ENCODE measurements at places on chromosomes 16 and 17. TPM values are rescaled to one million over a fixed set of nuclear protein-coding genes. Genes with fewer than 3 reads are reported as not detected.

GRCh38 chr17:51260237-51261023 lies at the start of gene UTP18:
Gene UTP18 (plus strand): TSS chr17:51260546. CDS start chr17:51260585, 39 bp downstream.
- DNase-seq, result peak; percentile 97
- H3K27me3 ChIP-seq, result no peaks in the 10 kb centered on the region
- peaks cover 70% of the 10 kb centered on the region for H3K4me1 ChIP-seq
- H3K27ac ChIP-seq, result peak within 1 kb of the TSS; percentile 89
- peaks cover 7% of the 10 kb centered on the region for H3K36me3 ChIP-seq

GRCh38 chr16:89785523-89786155 lies 30.8 kb downstream of the FANCA start:
- H3K36me3 ChIP-seq, result peaks cover 46% of the 10 kb centered on the region
- no peak for DNase-seq
- H3K4me1 ChIP-seq, result peaks cover 22% of the 10 kb centered on the region
- H3K4me3 ChIP-seq, result no peak overlapping the region
- no peaks in the 10 kb centered on the region for H3K27me3 ChIP-seq

The SLC38A8 gene
- total RNA-seq, result not detected

GRCh38 chr17:7955414-7956227 lies 23.6 kb downstream of the CNTROB start:
- no peak overlapping the region for H3K27ac ChIP-seq
- no peaks in the 10 kb centered on the region for H3K27me3 ChIP-seq
- H3K36me3 ChIP-seq, result no peaks in the 10 kb centered on the region
- H3K4me1 ChIP-seq, result peaks cover 30% of the 10 kb centered on the region

GRCh38 chr17:17114592-17115225 lies 72.5 kb downstream of the MPRIP start:
- no peaks in the 10 kb centered on the region for H3K36me3 ChIP-seq
- DNase-seq, result peak; percentile 21
- no peaks in the 10 kb centered on the region for H3K27me3 ChIP-seq
- H3K27ac ChIP-seq, result peak overlapping the region; percentile 88
- H3K4me3 ChIP-seq, result peak overlapping the region; percentile 56
- H3K4me1 ChIP-seq, result peaks cover 48% of the 10 kb centered on the region

DNA sequence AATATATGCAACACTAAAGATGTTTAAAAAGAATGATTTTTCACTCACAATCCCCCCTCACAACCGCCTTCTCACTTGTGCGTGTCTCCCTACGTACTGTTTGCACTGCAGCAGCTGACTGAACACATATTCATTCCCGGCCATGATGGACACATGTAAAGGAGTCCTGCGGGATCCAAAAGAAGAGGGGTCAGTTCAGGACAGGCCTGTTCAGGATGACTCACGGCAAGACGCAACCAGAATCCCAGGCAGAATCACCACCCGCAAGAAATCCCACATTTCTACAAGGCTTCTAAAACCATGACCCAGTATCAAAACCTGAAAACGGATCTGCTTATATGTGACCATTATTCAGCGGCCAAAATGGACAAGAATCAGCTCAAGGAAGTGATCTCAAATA lies 52.3 kb downstream of the CYB5D2 start:
- DNase-seq, result no peak
- peaks cover 4% of the 10 kb centered on the region for H3K36me3 ChIP-seq
- peaks cover 6% of the 10 kb centered on the region for H3K4me1 ChIP-seq
- no peaks in the 10 kb centered on the region for H3K27me3 ChIP-seq
- H3K27ac ChIP-seq, result peak overlapping the region; percentile 44

The EPX gene
- total RNA-seq, result not detected

- no peak for DNase-seq
- H3K27me3 ChIP-seq, result peaks cover 12% of the 10 kb centered on the region
- H3K36me3 ChIP-seq, result no peaks in the 10 kb centered on the region
- H3K4me1 ChIP-seq, result peaks cover 3% of the 10 kb centered on the region
Measured at GRCh38 chr16:19879241-19879792, 5.3 kb downstream of the GPRC5B start.

- peaks cover 13% of the 10 kb centered on the region for H3K27me3 ChIP-seq
- no peak overlapping the region for H3K27ac ChIP-seq
- H3K4me1 ChIP-seq, result peaks cover 15% of the 10 kb centered on the region
- peak overlapping the region; percentile 78 for H3K4me3 ChIP-seq
Measured at GRCh38 chr17:76968707-76969597, 100.7 kb downstream of the MGAT5B start.

GRCh38 chr17:7523033-7523432 lies 25.8 kb upstream of the TNFSF12 start:
- no peaks in the 10 kb centered on the region for H3K27me3 ChIP-seq
- peaks cover 6% of the 10 kb centered on the region for H3K4me1 ChIP-seq
- DNase-seq, result peak; percentile 53
- H3K4me3 ChIP-seq, result no peak overlapping the region
- H3K27ac ChIP-seq, result no peak overlapping the region

DNA sequence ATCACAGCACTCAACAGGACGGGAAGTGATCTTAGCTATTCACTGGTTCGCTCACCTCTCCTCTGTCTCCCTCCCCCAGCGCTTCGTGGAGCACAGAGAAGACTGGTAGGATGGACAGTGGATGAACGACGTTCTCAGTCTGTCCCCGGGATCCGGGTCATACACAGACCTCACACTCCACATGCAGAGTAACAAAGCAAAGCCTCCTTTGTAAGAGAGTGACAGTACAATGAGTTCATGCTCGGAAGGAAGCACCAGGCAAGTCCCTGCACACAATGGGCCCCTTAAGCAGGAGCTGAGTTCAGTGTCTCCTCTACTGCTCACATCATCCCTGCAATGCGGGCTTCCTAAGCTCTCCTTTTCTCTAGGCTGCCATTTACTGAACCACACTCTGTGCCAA lies 356.9 kb downstream of the C16orf95 start:
- H3K36me3 ChIP-seq, result no peaks in the 10 kb centered on the region
- no peak overlapping the region for H3K27ac ChIP-seq
- peaks cover 5% of the 10 kb centered on the region for H3K4me1 ChIP-seq
- H3K4me3 ChIP-seq, result no peak overlapping the region
- no peaks in the 10 kb centered on the region for H3K27me3 ChIP-seq
- DNase-seq, result no peak

DNA sequence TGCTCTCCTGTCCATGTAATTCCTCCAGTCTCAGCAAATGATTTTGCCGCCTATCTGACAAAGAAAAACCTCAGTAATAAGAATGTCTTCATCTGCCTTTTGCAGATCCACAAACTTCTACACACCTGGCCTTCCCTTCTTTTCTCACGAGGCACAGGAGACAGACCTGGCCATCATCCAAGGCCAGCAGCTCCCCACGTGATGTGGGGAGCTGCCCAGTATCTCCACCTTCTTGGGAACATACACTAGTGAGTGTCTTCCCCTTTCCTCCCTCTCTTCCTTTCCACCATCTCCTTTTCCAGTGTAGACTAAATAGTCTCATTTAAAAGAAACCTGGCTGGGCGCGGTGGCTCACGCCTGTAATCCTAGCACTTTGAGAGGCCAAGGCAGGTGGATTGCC lies 274.4 kb downstream of the CEP112 start:
- peaks cover 12% of the 10 kb centered on the region for H3K36me3 ChIP-seq
- no peak for DNase-seq
- no peaks in the 10 kb centered on the region for H3K27me3 ChIP-seq

The CDH5 gene
- not detected for total RNA-seq

The BEAN1 gene
- not detected for total RNA-seq

Measured in activated T-cell treated with anti-CD3 and anti-CD28 coated beads, Interleukin-2, amount 50 U/mL, for 72 hours (primary cell).